CD4-positive, alpha-beta T cell (primary cell): ENCODE measurements at places on chromosomes 6 and 20.
A peak's percentile ranks its signal among the peaks of the same experiment; 100 is the strongest.

DNA sequence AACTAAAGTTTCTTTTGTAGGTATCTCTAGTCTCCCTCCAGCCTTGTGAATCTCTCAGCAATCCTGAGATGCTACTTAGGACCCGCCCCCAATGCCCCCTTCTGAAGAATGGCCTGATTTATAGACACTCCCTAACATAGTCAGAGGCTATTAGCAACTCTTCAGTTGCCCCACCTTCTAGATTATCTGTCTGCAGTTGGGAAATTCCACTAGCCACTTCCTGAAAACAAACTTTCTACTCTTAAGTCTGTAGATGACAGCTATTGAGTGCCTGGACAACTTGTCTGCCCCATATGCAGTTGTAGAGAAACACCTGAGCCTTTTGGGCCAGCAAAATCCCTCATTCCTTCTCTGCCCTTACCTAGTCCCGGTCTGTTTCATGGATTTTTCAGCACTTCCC is 188.2 kb upstream of the PREP start:
- DNase-seq: no peak

GRCh38 chr6:152609125-152609670 is 28.0 kb downstream of the SYNE1 start:
- DNase-seq: no peak

- peak; percentile 50 for DNase-seq
Observed at GRCh38 chr6:90294989-90295853, 1.4 kb downstream of the BACH2 start.

GRCh38 chr6:43793154-43793874 is 23.3 kb downstream of the VEGFA start:
- DNase-seq: no peak

GRCh38 chr6:169239181-169239580 is 14.5 kb downstream of the THBS2 start:
- no peak for DNase-seq

DNA sequence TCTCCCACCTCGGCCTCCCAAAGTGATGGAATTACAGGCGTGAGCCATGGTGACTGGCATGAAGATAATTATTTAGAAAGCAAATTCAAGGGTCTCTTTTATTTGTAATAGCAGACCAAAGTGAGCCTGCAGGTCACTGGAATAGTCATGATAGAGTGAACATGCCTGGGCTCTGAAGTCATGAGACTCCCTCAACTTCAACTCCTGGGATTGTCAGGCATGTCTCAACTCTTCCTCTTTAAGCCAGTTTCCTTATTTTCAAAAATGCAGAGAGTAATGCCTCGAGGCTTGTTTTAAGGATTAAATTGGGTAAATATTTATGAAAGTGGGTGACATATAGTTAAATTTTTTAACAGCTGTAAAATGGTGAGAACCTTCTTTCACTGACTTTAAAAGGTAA is 22.7 kb upstream of the HECA start:
- no peak for DNase-seq

DNA sequence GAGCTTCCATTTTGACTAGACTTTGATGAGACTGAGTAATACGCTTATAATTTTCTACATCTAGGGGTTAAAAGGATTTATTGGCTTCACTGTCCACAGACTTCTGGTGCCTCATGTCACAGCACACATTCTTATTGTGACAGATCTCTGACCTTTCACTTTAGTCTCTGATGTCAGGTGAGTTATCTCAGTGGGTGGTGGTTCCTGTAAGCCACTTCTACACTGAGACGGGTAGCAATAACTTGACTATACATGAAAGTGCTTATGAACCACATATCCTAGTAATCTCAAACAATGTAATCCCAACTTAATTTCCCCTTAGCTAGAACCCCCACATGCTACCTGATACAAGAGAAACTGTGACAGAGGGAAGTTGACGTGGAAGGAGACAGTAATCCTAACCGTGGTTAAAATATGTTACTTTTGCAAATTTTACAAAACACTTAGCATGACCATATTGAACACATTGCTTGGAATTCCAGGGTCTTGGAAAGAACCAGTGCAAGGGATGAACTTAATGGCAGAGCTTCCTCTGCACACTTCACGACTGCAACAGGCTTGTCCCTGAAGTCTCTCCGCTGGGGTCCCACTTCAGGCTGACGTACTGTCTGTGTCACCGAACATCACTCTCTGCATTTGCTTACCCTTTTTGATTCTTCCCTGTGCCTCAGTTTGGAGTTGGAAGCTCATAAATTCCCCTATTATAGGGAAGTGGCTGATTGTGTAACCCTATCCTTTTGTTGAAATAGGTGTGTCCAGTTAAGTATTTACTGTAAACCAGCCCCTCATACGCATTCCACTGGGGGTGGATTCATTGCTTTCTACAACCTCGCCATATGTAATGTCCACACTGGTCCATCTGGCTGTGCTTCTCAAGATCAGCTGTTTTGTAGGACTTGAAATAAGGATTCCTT is 6.4 kb upstream of the TRIM40 start:
- no peak for DNase-seq

DNA sequence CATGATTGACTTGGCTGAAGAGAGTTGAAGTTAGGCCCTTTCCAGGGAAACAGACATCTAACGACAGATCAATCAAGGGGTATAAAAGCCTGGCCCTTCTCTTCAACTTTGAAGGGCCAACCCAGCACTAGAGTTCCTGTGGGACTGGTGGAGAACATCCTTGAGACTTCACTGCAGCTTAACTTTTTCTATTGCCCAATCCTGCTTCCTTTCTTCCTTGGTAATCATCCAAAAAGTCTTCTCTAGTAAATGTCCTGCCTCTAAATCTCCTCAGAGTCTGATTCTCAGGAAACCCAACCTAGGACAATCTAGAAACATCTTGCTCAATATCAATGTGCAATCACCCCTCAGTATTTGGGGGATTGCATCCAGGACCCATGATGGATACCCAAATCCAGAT is 1.9 kb downstream of the MKKS start:
- no peak for DNase-seq

DNA sequence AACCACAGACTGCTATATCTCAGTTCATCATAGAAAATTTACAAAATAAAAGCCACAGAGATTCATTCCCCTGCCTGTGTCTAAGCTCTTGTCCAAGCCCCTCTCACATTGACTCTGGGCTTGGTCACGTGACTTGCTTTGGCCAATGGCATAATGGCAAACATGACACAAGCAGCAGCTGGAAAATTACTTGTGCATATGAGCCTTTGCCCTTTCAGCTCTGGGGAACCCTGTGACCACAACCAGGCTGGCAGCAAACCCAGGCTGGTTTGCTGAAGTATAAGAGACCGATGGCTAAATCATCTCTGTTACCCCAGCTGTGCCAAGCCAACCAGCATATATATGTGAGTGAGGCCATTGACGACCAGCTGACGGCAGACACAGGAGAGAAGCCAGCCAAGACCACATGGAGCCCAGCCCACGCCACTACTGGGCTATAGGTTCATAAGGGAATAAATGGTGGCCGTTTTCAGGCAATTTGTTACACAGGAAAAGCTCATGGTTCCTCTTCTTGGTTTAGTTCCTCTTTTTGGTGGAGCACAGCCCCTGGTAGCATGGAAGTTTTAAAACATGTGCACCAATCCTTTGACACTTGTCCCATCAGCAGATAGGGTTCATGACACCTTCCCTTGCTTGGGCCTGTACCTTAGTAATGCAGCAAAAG is 31.8 kb upstream of the RSPO4 start:
- no peak for DNase-seq

DNA sequence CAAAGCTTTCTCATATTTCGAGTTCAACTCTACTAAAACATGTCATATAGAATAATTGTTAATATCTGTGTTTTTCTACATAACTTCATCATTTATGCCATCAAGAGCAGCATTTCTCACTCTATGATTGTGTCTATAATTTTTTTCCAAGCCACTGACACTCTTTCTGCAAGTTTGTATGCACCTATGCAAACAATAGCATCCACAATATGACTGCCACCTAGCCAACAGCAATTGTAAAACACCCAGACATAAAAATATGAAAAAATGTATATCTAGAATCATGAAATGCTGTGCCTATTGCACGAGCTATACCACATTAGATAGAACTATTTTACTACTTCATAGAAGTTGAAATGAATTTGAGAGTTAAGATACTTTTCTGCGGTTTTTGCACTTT is 286.5 kb upstream of the MARCKS start:
- DNase-seq: no peak

GRCh38 chr6:165662749-165663376 is at the start of gene PDE10A:
PDE10A (minus strand) TSS chr6:165663241; CDS start chr6:165662811, 430 bp downstream.
- DNase-seq: no peak

- no peak for DNase-seq
Observed at GRCh38 chr20:3404402-3404801, 3.1 kb downstream of the DNAAF9 start.

GRCh38 chr6:126170978-126171382 is 168.9 kb upstream of the CENPW start:
- DNase-seq: no peak

- no peak for DNase-seq
Observed at GRCh38 chr6:2035046-2035445, 210.4 kb downstream of the GMDS start.

- DNase-seq: no peak
Observed at GRCh38 chr6:152055517-152055916, 248.0 kb downstream of the ESR1 start.

GRCh38 chr20:25323496-25324246 is 67.0 kb downstream of the ABHD12 start:
- no peak for DNase-seq

GRCh38 chr6:47769982-47770381 is 11.8 kb upstream of the OPN5 start:
- DNase-seq: no peak

DNA sequence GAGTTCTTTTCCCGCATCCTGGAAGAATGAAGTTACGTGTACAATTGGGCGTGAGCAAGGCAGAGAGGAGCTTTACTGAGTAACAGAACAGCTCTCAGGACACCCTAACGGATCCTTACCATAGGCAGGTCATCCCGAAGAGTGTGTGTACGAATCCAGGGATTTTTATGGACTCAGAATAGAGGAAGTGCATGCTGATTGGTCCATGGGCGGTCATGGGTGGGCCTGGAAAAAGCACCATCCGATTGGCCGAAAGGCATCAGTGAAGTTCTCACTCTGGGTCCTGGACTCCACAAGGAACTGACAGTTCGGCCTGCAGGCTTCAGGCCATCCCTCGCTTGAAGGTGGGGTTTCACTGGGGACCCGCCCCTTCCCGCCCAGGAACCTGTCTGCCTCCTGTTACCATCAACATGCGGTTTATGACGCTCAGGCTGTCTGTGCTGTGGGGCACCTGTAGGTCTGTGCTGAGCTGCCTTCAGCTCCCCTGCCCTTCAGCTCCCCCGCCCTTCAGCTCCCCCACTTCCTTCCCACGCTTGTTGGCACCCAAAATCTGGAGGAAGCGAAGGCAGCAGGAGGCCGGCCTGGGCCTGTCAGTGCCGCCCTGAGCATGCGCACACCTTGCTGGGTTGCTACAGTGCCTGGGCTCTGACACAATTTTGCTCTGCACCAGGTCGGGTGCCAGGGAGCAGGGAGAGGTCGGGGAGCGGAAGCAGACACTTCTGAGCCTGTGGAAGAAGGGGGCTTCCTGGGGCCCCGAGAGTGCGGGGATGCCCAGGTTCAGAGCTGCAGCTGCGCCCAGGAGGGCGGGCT is 57.9 kb upstream of the MANEA start:
- no peak for DNase-seq

- no peak for DNase-seq
Observed at GRCh38 chr6:14440940-14441781, 323.6 kb downstream of the CD83 start.

GRCh38 chr20:47529840-47530239 is 28.2 kb downstream of the NCOA3 start:
- DNase-seq: no peak

DNA sequence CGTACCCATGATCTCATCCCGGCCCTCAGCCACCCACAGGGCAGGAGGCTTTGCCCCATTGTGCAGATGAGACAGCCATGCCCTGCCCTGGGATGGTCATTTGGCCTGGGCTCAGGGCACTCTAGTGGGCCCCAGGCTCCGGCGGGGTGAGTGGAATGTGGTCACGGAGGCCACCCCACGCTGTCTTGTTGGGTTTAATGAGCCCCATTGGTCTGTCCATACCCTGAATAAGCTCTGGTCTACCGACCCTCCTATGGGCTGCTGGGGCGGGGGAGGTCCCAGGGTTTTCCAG is 50.6 kb downstream of the FGD2 start:
- no peak for DNase-seq

- DNase-seq: no peak
Observed at GRCh38 chr20:49627329-49627761, 59.4 kb upstream of the PTGIS start.

DNA sequence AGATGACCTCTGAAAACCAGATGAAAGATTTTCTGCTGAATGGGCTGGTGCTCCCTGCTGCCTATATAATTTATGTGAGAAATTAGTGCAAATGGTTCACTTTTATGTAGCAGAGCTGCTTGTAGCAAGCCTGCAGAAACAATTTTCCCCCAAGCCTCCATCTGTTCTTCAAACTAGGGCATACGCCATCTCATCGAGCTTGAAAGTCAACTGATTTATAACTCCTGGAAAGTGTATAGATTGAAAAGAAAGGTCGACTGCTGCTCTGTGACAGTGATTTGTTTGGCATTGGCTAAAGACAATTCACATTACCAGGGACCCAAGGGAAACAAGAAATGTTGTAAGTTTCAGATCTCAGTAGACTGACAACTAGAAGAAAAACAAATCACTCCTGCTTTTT is 93.3 kb downstream of the PACRG start:
- DNase-seq: no peak

GRCh38 chr6:136076496-136076895 is 173.6 kb downstream of the MTFR2 start:
- DNase-seq: no peak
